ENCODE measurements at places on chromosomes 11 and 22.
A peak's percentile ranks its signal among the peaks of the same experiment; 100 is the strongest.

- DNase-seq: peak; percentile 69
Measured at GRCh38 chr22:25048659-25049647, 96.4 kb downstream of the KIAA1671 start.

DNA sequence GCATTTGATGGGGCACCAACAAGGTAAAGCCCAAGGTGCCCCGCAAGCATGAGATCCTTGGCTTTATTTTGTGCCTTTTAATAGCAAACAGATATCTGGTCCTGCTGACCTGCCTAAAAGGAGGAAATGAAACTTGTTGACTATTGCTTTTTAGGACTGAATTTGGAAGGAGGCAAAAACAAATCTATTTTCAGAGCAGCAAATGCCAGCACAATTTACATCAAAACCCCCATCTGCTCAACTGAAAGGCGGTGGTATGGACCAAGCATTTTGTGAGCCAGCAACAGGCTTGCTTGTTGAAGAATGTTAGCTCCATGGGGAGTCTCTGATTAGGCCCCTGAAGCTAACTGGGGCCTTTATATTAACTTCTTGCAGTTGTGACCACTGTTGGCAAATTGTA is 192.6 kb upstream of the E2F8 start:
- no peak for DNase-seq

- no peak for DNase-seq
Measured at GRCh38 chr11:130964058-130964792, 47.9 kb upstream of the SNX19 start.

DNA sequence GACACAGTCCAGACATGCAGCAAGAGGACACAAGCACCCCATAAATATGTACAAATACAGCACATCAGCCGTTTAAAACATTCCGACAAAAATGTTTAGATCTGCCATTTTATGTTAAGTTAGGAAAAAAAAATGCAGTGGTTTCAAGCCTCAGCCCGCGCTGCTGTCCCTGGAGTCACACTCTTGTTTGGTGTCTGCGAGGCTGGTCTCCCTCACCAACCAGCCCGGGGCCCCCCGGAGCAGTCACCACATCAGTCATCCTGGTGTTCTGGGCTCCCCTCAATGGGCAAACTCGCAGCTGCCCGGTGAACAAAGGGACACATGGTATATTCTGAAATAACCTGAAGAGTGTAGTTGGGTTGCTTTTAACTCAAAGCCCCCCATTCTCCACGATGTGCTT is 1022.2 kb downstream of the BRD1 start:
- no peak for DNase-seq

DNA sequence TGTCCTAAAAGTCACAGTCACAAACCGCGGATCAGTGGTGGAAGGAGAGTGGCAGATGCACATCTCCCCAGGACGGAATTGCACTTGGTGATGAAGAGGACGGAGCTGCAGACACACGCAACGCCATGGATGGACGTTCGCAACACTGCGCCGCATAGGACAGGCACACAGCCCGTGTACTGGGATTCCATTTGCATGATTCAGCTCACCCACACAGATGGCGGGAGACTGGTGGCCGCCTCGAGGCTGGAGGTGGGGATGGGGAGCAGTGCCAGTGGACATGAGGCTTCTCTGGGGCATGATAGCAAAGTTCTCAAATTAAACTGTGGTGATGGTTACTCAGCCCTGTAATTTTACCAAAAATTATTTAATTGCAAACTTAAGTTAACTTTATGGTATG is 37.4 kb downstream of the DUSP8 start:
- peak; percentile 61 for DNase-seq

- DNase-seq: no peak
Measured at GRCh38 chr11:81840380-81840779, 893.3 kb downstream of the FAM181B start.

DNA sequence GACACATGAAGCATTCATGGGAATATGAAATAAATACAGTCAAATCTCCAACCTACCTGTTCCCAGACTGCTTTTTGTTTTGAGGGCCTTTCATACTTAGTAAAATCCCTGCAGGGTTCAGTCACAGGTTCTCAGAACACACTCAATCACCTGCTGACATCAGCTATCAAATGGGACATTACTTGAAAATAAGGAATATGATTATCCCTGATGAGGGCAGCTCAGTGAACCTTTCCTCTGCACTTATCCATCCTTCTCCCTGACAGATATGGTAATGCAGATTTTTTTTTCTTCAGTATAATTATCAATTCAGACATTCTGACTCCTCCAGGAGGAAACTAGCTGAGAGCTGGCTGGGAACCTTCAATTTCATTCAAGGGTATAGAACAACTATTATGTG is 1127.4 kb upstream of the CCDC90B start:
- DNase-seq: no peak

- DNase-seq: no peak
Measured at GRCh38 chr22:21754523-21754922, 18.9 kb upstream of the YPEL1 start.

DNA sequence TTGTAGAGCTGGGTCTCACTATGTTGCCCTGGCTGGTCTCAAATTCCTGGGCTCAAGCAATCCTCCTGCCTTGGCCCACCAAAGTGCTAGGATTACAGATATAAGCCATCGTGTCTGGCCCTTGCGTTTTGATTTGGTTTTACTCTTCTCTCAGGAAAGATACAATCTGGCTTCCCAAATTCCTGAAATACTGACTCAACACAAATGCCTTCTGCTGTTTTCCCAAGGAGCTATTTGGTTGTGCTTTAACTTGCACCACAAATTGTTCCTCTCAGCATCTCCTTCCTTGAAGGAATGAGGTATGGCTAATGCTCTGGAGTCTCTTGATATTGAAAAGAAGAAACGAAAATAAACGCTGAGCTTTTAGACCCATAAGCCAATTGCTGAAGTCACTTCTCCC is 110.0 kb upstream of the PAX6 start:
- DNase-seq: no peak

- DNase-seq: no peak
Measured at GRCh38 chr11:72375241-72375960, 58.9 kb downstream of the CLPB start.

DNA sequence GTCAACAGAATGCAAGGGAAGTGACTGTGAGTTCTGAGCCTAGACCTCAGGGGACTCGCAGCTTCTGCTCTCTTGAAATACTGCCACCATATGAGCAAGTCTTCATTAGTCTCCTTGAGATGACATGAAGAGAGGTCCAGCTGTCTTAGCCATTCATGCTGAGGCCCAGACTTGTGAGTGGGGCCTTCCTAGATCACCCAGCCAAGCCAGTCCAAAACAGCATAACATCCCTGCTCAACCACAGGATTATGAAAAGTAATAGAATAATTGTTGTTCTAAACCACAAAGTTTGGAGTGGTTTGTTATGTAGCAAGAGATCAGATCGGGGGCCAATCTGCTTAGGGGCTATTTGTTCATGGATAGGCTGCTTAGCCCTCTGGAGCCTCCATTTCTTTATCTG is 54.9 kb upstream of the HTATIP2 start:
- DNase-seq: no peak

GRCh38 chr11:9550191-9550628 is 23.3 kb upstream of the WEE1 start:
- no peak for DNase-seq

DNA sequence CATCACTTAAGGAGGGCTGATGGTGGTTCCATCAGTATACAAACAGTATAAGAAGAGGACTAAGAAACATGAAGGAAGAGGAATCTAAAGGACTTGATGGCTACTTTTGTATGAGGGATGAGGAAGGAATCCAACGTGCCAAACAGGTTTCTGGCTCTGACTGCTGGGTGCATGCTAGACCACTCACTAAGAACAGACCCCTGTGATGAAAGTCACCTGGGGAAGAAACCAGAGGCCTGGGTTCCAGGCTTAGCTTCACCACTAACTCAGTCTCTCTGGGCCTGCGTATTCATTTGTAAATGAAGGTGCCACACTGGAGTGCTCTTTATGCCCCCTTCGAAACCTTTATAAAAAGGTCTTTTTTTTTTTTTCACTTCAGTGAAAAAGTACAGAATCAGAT is 55.1 kb downstream of the AAMDC start:
- DNase-seq: no peak

DNA sequence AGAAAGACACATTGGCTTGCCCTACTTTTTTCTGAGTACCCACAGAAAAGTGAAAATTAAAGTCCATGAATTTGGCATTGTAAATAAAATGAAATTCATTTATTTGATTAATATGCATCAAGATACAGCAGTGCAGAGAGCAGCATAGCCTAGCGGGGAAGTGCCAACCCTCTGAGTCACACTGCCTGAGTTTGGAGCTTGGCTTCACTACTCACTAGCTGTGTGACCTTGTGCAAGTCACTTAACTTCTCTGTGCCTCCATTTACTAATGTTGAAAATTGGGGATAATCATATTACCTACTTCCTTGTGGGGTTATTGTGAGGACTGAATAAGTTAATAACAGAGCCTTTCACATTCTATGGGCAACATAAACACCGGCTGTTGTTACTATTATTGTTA is 111.5 kb upstream of the CSNK2A3 start:
- peak; percentile 21 for DNase-seq

- no peak for DNase-seq
Measured at GRCh38 chr22:33605221-33605620, 315.1 kb downstream of the LARGE1 start.

Data from AG08396 (cell line).